Heart right ventricle (tissue), 16 donors: ENCODE measurements at places on chromosomes 12 and 14. TPM values are rescaled to one million over a fixed set of nuclear protein-coding genes. Genes with fewer than 3 reads are reported as not detected.

SERPINA10 gene
- polyA plus RNA-seq: not detected

GRCh38 chr12:90111791-90112580, 403.3 kb upstream of the ATP2B1 start:
- no peak for DNase-seq

- DNase-seq: no peak
Measured at GRCh38 chr12:53695152-53696145, 19.6 kb upstream of the ATP5MC2 start.

GRCh38 chr12:118354903-118355302, 17.8 kb downstream of the TAOK3 start:
- no peak for DNase-seq

GRCh38 chr14:31567655-31568054, 6.5 kb downstream of the NUBPL start:
- no peak for DNase-seq

GRCh38 chr12:810671-811415, 58.5 kb downstream of the WNK1 start:
- no peak for DNase-seq

GRCh38 chr14:91153360-91153759, 39.5 kb downstream of the DGLUCY start:
- DNase-seq: no peak

DNA sequence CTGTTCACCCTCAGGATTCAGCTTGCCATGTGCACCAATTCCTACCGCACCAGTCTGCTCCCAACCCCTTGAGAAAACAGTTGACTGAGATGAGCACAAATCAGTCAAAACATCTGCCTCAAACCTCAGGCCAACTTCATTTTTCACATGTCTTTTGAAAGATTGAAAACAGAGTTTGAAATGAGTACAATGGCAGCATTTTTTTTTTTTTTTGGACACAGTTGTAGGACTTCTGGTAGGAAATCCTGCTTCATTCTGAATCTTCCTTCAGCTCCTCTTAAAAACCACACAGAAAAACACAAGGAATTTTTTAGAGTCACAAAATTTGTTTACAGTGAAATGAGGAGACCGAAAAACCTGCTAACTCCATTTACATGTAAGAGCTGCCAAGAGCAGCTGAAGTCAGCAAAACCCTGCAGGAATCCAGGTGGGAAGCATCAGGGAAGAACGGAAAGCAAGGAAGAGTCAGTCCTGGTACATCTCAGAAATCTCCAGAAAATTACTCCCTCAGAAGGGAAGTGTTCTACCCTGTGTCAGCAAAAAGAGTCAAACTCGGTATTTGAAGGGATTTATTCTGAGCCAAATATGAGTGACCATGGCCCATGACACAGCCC, 100.3 kb upstream of the TMTC1 start:
- DNase-seq: no peak
